ENCODE measurements at places on chromosomes 1 and 21.

GRCh38 chr1:189726806-189727205, 750.9 kb downstream of the BRINP3 start:
- no peak for DNase-seq

- peak; percentile 88 for DNase-seq
Measured at GRCh38 chr1:37811027-37811655, 3.1 kb upstream of the YRDC start.

DNA sequence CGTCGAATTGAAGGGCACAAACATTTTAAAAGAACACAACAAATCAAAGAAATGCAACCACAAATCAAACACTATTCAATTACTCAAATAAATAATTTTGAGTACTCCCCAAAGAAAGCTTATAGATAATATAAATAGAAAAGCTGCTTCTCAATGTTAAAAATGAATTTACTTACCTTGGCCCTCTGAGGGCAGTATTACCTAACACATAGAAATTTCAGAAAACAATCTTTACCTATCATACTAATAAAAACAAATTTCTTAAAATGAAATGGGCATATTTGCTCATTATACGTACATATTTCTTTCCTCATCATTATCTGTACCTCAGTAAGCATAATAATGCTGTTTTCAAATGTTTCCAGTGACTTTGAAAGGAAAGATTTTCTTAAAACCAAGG, 141.8 kb downstream of the AKT3 start:
- no peak for DNase-seq

DNA sequence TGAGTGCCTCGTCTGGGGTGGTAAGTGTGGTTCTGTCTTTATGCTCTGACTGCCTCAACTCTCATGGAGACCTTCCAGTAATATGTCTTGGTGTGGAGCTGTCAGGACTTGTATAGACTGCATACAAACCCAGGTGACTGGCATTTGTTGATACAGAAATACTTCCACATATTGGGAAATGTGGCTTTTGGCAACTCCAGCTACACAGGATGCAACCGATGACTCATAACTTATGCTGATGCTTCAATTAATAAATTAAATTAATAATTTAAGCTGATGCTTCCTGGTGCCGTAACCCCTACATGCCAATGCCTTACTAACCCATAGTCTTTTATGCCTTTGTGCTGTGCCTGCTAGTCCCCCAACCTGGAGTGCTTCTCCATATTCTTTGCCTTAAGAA, 72.3 kb upstream of the ARTN start:
- DNase-seq = no peak

GRCh38 chr1:148388260-148389026, 94.7 kb downstream of the PPIAL4G start:
- DNase-seq = no peak
